ENCODE measurements at places on chromosomes 7 and 10.

DNA sequence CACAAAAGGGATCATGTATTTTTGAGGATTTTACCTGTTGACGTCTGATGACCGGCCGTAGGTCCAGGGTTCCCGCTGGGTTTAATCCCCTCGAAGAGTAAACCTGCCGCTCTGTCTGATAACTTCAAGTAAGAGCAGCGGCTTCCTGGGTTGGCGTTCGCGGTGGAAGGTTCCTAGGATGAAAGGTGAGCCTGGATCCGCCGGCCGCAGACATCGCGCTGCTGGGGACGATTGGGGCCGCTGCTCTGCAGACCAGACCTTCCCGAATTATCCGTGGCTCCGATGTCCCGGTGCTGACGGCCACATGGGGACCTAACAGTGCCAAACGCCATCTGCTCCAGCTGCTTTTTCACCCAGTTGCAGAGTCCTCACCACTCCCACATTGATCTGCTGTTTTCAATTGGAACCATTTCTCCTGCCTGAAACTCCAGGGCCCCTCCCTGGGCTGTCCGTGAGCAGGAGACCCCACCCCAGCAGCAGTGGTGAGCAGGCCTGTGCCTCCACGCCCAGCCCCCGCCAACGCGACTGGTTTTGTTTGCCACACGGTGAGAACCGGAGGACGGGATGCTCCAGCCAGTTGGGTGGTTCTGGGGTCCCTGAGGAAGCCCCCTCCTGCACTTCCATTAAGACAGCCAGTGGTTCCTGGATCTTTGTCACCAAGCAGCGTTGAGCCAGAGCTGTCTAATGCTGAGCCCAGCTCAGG lies 12.2 kb upstream of the AP5Z1 start:
- no peak for DNase-seq

- DNase-seq, result no peak
These were observed 246.4 kb upstream of the GRB10 start for GRCh38 chr7:51029131-51029530.

GRCh38 chr7:1566687-1567048 lies 3.2 kb downstream of the PSMG3 start:
- no peak for DNase-seq

DNA sequence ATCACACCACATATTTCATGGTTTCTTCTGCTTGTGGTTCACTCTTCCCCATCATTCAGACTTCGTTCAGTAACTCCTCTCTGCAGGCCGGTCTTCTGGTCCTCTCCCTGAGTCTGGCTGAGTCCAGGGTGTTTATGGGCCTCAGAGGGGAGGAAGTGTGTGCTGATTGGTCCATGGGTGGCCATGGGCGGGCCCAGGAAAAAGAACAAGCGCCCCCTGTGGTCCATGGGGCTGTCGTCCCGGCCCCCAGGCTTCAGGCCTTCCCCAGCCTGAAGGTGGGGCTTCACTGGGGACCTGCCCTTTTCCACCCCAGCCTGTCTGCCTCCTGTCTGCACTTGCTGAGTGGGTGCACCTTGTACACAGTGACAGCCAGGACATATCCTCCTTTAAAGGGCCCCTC lies 123.7 kb downstream of the VIPR2 start:
- no peak for DNase-seq

GRCh38 chr7:29300649-29301048 lies 106.1 kb downstream of the CHN2 start:
- no peak for DNase-seq

DNA sequence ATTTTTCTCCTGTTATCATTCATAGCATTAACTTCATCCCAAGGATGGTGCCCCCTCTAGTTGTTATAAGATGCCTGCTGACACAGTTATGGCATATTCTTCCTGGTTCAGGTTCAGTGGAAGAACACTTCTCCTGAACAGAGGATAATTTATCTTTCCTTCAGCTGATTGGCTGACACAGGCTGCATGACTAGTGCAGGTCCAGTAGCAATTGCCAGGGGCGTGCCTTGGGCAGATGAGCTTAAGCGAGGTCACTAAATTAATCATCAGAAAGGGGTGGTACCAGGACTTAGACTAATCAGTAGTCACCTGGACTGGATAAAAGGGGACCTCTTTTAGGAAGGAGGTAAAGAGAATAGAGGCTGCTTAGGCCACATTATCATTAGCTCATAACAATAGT lies 42.3 kb downstream of the BZW2 start:
- DNase-seq, result no peak

DNA sequence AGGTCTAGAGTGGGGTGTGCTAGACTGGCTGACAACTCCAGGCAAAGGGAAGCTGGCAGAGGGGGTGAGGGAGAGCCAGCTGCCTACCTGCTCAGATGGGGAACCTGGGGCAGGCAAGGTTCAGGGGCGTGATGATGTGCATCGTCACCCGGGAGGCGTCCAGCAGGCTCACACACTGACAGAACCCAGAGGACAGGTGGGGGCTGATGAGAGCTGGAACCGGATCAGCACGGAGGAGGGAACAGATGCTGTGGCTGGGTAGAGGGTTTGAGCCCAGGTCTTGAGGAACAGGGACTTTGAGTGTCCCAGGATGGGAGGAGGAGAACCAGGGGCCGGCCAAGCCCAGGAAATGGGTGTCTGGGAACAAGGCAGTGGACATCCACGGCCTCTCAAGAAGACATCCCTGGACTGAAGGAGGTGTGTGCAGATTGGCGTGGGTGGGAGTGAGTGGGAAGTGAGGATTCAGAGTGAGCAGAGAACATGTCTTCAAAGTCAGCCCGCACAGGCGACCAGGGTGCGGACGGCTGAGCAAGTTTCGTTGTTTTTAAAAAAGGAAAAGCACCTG lies 3.9 kb downstream of the RASGEF1A start:
- no peak for DNase-seq

DNA sequence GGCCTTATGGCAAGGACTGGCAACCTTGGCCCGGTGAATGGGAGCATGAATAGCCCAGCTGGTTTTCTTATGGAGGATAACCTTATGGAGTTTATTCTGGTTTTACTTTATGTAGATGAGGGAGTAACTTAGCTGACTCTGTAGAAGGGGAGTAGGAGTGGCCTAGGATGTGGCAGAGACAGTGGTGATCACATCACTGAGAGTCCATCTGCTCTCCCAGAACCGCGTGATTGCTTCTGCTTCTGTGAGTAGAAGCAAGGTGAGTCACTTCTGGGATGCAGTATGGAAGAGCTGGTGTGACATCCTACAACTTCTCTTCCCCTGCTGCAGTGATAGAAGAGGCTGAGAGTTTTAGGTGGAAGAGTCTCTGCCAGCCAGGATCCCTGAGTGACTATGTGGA lies 129.2 kb downstream of the RPS24 start:
- DNase-seq, result no peak

- no peak for DNase-seq
These were observed 20.9 kb upstream of the BAG3 start for GRCh38 chr10:119630300-119630699.

GRCh38 chr7:87627634-87627994 lies 584 bp upstream of the RUNDC3B start:
- peak; percentile 43 for DNase-seq
